Stimulated activated CD8-positive, alpha-beta memory T cell treated with anti-CD3 and anti-CD28 coated beads, Interleukin-12 subunit alpha, Interleukin-12 subunit beta, amount 100 ng/mL, for 4 hours (primary cell): ENCODE measurements at places on chromosomes 2 and 18.

DNA sequence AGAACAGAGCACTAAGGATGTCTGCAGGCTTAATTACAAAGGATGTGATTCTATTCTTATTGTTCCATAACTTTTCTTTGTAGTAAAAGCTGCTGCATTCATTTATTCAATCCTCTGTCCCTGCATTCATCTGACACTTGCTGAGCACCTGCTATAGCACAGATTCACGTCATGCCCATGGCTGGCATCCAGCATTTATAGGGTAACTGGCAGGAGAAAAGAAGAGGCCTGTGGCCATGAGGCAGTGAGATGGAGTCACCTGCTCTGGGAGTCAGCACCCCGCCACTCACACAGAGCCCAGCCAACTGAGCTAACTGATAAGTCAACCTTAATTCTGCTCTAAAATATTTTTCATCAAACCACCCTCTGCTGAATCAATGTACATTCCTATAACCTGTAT, 18.3 kb upstream of the CDC42EP3 start:
- DNase-seq: no peak

DNA sequence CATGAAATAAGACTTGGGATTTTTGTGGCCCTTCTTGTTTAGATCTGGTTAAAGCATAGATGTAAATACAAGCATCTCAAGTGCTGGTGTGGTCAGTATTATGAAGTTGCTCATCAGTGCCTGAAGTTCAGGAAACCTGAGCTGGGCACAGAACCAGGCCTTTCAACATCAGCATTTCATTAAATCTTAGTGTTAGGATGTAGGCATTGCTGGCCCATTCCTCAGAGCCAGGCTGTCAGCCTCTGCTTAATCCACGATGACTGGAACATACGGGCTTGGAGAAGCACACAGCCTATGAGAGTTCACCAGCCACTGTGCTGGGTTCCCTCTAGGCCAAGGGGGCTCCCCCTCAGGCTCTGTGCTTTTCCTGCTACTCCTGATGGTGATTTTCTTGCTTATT, 270.2 kb downstream of the EN1 start:
- no peak for DNase-seq

DNA sequence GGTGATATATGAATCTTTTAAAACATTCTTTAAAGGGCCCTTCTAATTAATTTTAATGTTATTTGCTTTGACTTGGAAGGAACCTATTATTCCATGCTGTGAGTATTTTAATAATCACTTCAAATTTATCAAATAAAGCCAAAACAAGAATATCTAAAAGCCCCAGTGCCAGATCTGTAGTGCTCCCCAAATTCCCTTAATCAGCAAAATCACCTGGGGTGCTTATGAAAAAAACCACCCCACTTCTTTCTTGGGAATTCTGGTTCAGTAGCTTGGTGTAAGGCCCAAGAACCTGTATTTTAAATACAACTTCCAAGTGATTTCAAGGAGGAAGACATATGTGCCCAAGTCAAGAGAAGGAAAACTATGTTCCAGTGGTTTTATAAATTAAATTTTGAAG, 202.4 kb upstream of the OSR1 start:
- DNase-seq: no peak

DNA sequence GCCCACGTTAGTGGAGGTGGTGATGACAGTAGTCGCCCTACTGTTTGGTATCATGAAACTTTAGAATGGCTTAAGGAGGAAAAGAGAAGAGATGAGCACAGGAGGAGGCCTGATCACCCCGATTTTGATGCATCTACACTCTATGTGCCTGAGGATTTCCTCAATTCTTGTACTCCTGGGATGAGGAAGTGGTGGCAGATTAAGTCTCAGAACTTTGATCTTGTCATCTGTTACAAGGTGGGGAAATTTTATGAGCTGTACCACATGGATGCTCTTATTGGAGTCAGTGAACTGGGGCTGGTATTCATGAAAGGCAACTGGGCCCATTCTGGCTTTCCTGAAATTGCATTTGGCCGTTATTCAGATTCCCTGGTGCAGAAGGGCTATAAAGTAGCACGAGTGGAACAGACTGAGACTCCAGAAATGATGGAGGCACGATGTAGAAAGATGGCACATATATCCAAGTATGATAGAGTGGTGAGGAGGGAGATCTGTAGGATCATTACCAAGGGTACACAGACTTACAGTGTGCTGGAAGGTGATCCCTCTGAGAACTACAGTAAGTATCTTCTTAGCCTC, 16.2 kb downstream of the MSH6 start:
- no peak for DNase-seq

GRCh38 chr2:192585418-192585817, 390.7 kb upstream of the TMEFF2 start:
- no peak for DNase-seq

- no peak for DNase-seq
These were observed 97.8 kb upstream of the SLC35G4 start for GRCh38 chr18:11511434-11512095.

DNA sequence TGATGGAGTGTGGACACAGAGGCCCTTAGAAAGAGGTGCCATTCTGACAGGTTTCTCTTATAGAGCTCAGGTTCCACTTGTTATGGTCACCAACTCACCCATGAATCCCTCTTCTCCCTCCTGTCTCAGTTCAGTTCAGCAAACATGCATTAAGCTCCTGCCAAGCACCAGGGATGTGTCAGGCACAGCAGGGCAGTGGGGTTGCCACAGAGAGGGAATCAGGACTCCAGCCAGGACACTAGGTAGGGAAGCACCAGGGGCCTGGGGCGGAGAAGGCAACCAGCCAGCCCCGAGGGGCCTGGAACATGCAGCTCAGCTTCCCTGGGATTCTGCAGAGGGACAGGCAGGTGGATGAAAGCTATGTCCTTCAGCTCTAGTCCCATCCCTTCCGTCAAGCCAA, 44.6 kb downstream of the TOGARAM2 start:
- DNase-seq: no peak

- DNase-seq: no peak
These were observed 103.8 kb upstream of the CCDC150 start for GRCh38 chr2:196535742-196536141.

GRCh38 chr2:172248785-172249187, 146.1 kb upstream of the DLX2 start:
- DNase-seq: no peak

GRCh38 chr2:157843081-157843480, 33.0 kb downstream of the ACVR1 start:
- no peak for DNase-seq

DNA sequence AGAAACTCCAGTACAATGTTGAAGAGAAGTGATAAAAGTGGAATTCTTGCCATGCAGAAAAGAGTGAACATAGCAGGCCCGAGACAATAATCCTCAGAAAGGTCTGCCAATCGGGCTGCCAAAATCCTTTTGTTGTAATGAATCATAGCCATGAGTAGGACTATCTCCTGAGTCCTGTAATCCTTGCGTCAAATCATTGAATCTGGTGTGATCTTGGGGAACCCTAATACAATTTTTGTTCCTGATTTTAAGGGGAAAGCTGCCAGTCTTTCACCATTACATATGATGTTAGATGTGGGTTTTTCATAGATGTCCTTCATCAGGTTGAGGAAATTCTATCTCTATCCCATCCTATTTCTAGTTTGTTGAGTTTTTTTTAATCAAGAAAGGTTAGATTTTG, 2.2 kb downstream of the TPGS2 start:
- no peak for DNase-seq

DNA sequence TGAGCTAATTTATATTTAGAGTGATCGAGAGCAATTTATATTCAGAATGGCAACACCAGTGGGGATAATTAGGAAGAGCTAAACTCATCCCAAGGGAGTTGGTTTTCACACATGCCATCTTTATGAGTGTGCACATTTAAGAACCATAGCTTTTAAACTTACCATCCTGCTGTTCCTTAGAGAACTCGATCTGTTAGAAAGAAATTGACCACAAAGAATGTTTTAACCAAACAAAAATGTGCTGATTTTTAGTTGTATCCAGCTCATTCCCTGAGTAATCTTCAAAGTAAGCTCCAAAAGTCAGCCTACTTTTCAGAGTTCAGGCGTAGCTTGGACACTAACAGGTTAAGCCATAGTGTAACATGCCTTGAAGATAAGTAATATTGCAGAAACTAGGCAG, 12.6 kb downstream of the MYL1 start:
- DNase-seq: no peak

- DNase-seq: no peak
These were observed 21.2 kb upstream of the NAB1 start for GRCh38 chr2:190627448-190628412.

GRCh38 chr2:136424112-136424511, 306.2 kb upstream of the CXCR4 start:
- DNase-seq: no peak

- no peak for DNase-seq
These were observed 86.5 kb upstream of the UGP2 start for GRCh38 chr2:63755216-63755615.

GRCh38 chr18:23135550-23136325, 453 bp downstream of the CABLES1 start:
- DNase-seq: no peak

- no peak for DNase-seq
These were observed 63.3 kb downstream of the DTNA start for GRCh38 chr18:34773378-34773777.

GRCh38 chr18:74503137-74503536, 7.0 kb downstream of the CNDP2 start:
- DNase-seq: no peak

- DNase-seq: no peak
These were observed 824.2 kb upstream of the FAM98A start for GRCh38 chr2:34423301-34423700.

DNA sequence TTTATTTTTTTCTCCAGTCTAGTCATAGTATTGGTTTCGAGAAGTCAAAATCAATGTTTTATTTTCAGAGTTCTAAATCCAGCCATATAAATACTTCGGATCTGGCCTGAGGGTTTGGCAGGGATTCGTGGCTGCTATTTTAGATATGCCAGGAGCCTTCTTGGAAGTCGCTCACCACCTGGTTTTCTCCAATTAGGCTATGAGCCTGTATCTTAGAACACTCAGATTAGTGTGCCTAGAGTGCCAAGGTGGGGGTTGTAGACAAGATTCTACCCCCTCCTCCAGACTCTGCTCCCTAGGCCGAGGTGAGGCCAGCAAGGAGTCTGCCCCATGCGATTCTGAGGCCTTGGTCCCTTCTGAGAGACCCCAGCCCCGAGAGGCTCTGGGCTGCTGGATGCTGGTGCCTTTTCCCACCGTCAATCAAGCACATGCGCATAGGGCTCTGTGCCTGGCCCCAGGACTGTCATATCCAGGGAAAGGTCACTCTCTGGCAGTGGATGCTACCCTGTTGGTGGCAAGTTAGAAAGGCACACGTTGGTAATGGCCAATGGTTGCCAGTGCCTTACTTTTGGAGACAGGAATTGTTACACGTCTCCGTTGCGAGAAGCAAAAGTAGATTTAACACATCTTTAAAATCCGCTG, 197.1 kb downstream of the AGAP1 start:
- no peak for DNase-seq

DNA sequence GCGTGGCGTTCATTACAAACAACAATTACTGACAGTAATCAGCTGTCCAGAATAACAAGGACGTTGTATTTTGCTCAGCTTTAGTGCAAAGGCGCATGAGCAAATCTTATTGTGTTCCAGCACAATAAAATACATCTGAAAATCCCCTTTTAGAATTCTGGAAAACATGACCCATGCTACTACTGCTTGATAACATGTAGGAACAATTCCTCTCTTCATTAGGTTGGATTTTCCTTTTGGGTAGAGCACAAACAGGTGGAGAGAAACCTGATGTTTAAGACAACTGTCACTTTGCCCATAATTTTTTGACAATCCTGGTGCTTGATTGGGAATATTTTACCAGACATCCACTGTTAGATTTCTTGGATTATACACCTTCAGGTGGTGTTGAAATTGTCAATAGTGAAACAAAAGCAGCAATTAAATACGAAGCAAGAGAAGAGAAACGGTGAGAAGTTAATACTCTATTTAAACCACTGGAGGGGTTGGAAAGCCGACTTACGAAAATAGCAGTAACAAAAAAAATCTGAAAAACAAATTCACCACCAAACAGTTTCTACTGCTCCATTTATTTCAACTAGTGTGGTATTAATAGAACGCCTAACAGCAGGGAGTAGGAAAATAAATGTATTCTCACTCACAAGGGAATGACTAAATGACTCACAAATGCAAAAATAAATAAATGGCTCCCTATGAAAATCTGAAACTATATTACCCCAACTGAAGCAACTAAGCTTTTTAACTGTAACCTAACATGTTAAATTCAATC, 102.7 kb downstream of the CPO start:
- DNase-seq: no peak

DNA sequence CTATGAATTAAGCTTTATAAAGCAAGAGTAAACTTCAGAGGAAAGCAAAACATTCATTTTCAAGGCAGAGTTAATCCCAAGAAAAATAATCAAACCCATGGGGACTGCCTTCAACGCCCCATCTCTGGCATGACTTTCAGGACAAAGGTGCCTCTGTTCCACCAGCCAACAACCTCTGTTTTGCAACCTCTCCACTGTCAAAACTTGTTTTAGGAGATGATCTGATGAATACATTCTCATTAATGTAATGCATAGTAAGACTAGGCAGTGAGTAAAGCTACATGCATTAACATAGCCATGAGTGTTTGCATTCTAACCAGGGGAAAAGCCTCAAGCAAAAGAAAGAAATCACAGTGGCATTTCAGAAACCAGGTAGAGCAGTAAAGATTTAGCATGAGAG, 357.0 kb downstream of the FBXO15 start:
- no peak for DNase-seq

DNA sequence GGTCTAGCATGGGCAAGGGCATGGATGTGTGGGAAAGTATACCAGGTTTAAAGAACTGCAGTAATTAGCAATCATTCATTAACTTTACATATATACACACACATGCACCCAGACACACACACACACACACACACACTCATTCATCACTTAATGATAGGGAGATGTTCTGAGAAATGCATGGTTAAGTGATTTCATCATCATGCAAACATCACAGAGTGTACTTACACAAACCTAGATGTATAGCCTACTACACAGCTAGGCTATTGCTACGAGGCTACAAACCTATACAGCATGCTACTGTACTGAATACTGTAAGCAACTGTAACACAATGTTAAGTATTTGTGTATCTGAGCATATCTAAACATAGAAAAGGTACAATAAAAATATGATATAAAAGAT, 83.6 kb downstream of the COLEC12 start:
- no peak for DNase-seq

- DNase-seq: no peak
These were observed 7.4 kb downstream of the CXCR4 start for GRCh38 chr2:136110526-136110925.

DNA sequence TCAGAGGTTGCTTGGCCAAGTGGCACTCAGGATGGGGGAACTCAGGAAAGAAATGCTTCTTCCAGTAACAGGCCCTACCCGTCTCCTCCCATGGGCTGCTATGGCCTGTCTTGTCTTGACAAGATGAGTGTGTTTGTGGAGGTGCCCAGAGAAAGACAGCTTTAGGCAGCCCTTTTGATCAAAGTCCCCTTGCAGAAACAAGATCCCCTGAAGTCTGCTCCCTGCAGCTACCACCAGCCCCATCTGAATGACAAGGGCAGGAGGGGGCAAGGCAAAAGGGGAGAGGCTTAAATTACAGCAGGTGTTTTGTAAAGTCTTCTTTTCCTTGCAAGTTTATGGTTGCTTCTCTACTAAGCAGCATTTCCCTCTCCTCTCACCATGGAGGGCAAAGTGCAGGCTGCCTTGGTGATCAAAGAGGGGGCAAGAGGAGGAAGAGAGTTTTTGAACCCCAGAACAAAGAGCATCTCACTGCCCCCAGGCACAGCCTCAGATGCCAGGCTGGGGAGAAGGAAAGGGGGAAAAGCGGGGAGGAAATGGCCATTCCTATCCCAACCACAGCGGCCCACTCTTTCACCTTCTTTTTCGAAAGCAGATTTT, 6.7 kb downstream of the EVA1A start:
- DNase-seq: no peak

- no peak for DNase-seq
These were observed 390.7 kb downstream of the LRATD1 start for GRCh38 chr2:15023221-15023620.
